ENCODE measurements at places on chromosomes 5 and 9. TPM values are rescaled to one million over a fixed set of nuclear protein-coding genes. Genes with fewer than 3 reads are reported as not detected.

GRCh38 chr5:35960328-35960727 lies 21.9 kb upstream of the CAPSL start:
- H3K4me3 ChIP-seq, result no peak overlapping the region
- DNase-seq, result no peak
- no peaks in the 10 kb centered on the region for H3K36me3 ChIP-seq
- H3K4me1 ChIP-seq, result no peaks in the 10 kb centered on the region
- H3K27me3 ChIP-seq, result no peaks in the 10 kb centered on the region

DNA sequence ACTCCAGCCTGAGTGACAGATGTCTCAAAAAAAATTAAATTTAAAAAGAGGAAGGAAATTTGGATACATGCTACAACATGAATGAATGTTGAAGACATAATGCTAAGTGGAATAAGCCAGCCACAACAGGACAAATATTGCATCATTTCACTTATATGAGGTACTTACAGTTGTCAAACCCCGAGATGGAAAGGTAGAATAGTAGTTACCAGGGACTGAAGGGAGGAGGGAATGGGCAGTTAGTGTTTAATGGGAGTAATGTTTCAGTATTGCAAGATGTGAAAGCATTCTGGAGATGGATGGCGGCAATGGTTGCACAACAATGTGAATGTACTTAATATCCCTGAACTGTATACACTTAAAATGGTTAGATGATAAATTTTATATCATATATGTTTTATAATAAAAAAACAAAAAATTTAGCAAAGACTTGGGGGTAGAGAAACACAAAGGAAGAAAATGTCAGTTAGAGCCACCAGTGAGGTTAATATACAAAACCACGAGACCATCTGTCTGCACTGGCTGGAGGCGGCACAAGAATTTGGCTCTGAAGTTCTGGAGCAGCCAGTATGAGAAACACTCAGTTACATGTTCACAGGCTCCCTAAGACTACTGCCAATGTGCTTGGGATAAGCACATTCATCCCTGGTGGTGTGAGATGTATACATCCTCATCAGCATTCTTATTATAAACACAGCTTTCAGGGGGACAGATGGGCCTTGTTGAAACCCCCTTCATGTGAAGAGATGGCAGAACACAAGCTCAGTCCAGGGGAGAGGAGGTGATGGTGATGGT lies 37.0 kb upstream of the RPS23 start:
- no peaks in the 10 kb centered on the region for H3K36me3 ChIP-seq
- H3K4me1 ChIP-seq, result no peaks in the 10 kb centered on the region
- no peak for DNase-seq
- no peak overlapping the region for H3K27ac ChIP-seq
- no peak overlapping the region for H3K4me3 ChIP-seq

Gene IFNA2
- not detected for total RNA-seq

- H3K4me1 ChIP-seq, result no peaks in the 10 kb centered on the region
- no peak overlapping the region for H3K27ac ChIP-seq
- no peaks in the 10 kb centered on the region for H3K36me3 ChIP-seq
- no peak overlapping the region for H3K4me3 ChIP-seq
These were observed 26.2 kb upstream of the WDR41 start for GRCh38 chr5:77518304-77518703.
